Activated CD8-positive, alpha-beta memory T cell treated with anti-CD3 and anti-CD28 coated beads, Interleukin-2, amount 10 ng/mL, durations not matched to agents 7 days and 5 days (primary cell): ENCODE measurements at places on chromosomes 2 and 18. TPM values are rescaled to one million over a fixed set of nuclear protein-coding genes. Genes with fewer than 3 reads are reported as not detected.

Gene SCN9A
- total RNA-seq = not detected

Gene DLX1
- not detected for total RNA-seq

Gene LYPD6B
- not detected for total RNA-seq

Gene TFCP2L1
- total RNA-seq = 0.06 TPM

Gene APCDD1
- not detected for total RNA-seq

Gene COLEC12
- not detected for total RNA-seq

Gene AOX1
- 0.20 TPM for total RNA-seq

Gene GNLY
- 1,915 TPM for total RNA-seq

- H3K27ac ChIP-seq = peak overlapping the region; percentile 91
- peaks cover 26% of the 10 kb centered on the region for H3K4me1 ChIP-seq
- peak overlapping the region; percentile 78 for H3K4me3 ChIP-seq
- DNase-seq = peak; percentile 59
- peaks cover 1% of the 10 kb centered on the region for H3K36me3 ChIP-seq
These were observed 711 bp downstream of the SFXN5 start for GRCh38 chr2:73070643-73071359.

GRCh38 chr2:15748736-15749323, 157.2 kb downstream of the DDX1 start:
- no peaks in the 10 kb centered on the region for H3K36me3 ChIP-seq
- no peak overlapping the region for H3K27ac ChIP-seq
- H3K4me1 ChIP-seq = no peaks in the 10 kb centered on the region

- peaks cover 18% of the 10 kb centered on the region for H3K27me3 ChIP-seq
- no peak overlapping the region for H3K27ac ChIP-seq
- no peaks in the 10 kb centered on the region for H3K36me3 ChIP-seq
- H3K4me3 ChIP-seq = no peak overlapping the region
- peak; percentile 7 for DNase-seq
These were observed 16.6 kb downstream of the FHOD3 start for GRCh38 chr18:36314098-36314497.

DNA sequence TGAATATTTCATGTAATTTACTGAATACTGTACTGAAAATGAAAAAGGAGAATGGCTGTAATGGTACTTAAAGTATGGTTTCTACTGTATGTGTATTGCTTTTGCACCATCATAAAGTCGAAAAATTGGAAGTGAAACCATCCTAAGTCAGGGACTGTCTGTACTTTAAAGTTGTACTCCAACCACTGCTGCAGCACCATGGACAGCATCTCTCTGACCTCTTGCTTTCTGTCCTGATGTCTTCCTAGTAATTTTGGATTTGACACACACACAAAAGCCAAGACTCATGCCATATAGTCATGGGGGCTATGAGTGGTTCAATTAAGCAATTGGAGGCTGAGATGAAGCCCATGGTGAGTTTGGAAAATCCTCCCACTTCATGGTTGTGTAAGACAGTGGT, 256.3 kb upstream of the PKDCC start:
- H3K27me3 ChIP-seq = no peaks in the 10 kb centered on the region
- H3K4me1 ChIP-seq = no peaks in the 10 kb centered on the region
- H3K4me3 ChIP-seq = no peak overlapping the region
- no peak overlapping the region for H3K27ac ChIP-seq
- peak; percentile 49 for DNase-seq

DNA sequence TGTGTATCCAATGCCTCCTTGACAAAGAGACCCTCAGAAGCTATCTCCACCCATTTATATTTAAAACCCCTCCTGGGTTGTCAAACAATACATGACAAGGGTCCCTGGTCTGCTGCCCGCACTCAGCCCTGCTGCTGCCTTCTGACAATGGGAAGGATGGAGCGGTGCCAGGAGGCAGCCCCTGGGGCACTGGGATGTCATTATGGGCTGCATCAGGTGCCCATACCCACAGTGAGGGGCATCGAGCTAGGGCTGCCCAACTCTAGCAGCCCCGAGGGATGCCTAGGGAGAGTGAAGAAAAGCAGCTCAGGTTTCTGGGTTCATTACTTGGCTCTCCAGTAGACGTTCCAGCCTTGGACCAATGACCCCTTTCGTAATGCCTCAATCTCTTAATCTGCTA, 301.7 kb downstream of the ALK start:
- no peaks in the 10 kb centered on the region for H3K4me1 ChIP-seq
- no peaks in the 10 kb centered on the region for H3K36me3 ChIP-seq
- no peak overlapping the region for H3K4me3 ChIP-seq
- DNase-seq = no peak
- no peak overlapping the region for H3K27ac ChIP-seq

- no peaks in the 10 kb centered on the region for H3K27me3 ChIP-seq
- DNase-seq = peak; percentile 58
- H3K36me3 ChIP-seq = peaks cover 66% of the 10 kb centered on the region
- H3K4me1 ChIP-seq = peaks cover 91% of the 10 kb centered on the region
- H3K4me3 ChIP-seq = peak overlapping the region; percentile 73
These were observed 17.1 kb downstream of the ANKRD44 start for GRCh38 chr2:197293252-197294007.

GRCh38 chr2:15624903-15625302, 33.2 kb downstream of the DDX1 start:
- H3K27me3 ChIP-seq = no peaks in the 10 kb centered on the region
- H3K27ac ChIP-seq = no peak overlapping the region
- H3K4me1 ChIP-seq = peaks cover 2% of the 10 kb centered on the region
- DNase-seq = no peak

DNA sequence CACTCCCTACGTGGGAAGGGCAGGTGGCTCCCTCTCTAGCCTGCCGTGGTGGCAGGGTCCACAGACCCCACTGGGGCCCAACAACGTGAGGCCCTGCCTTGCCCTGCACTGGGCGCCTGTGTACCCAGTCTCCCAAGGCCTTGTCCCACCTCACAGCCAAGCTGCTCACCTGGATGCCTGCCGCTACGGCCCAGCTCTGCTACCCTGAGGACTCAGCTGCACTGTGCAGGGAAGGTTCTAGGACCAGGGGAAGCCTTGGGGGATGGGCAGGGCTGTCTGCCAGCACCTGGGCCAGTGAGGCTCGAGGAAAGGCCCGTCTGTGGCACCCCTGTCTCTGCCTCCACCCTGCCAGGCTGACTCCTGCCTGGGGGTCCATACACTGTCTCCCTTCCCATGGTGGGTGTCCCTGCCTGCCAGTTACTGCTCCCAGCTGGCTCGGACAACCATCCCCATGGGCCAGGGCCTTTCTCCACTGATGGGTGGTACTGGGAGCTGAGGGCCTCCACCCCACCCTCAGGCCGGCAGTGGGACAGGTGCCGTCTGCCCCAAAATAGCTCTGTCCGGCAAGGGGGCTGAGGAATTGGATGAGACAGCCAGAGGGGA, 33.2 kb downstream of the HS6ST1 start:
- H3K27ac ChIP-seq = no peak overlapping the region
- H3K36me3 ChIP-seq = no peaks in the 10 kb centered on the region
- no peak for DNase-seq
- no peak overlapping the region for H3K4me3 ChIP-seq

DNA sequence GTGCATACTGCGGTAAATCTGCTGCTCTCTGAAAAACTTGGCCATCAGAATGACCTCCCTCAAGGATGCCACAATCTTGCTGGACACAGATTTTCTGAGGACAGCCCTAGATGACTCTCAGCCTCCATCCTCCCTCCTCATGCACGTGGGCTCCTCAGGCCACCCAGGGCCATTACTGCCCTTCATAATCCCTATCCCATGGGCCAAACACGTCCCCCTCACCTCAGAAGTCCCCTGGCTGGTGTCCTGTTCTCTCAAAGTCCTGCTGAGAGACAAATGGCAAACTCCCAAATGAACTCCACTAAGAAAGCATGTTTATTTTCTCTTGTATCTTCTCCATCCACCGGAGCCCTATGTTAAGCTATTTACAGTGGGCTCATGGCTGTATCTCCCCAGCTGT, 125.7 kb downstream of the MRO start:
- no peak overlapping the region for H3K4me3 ChIP-seq
- DNase-seq = no peak
- H3K27me3 ChIP-seq = peaks cover 12% of the 10 kb centered on the region
- H3K4me1 ChIP-seq = no peaks in the 10 kb centered on the region
- no peaks in the 10 kb centered on the region for H3K36me3 ChIP-seq
- no peak overlapping the region for H3K27ac ChIP-seq

DNA sequence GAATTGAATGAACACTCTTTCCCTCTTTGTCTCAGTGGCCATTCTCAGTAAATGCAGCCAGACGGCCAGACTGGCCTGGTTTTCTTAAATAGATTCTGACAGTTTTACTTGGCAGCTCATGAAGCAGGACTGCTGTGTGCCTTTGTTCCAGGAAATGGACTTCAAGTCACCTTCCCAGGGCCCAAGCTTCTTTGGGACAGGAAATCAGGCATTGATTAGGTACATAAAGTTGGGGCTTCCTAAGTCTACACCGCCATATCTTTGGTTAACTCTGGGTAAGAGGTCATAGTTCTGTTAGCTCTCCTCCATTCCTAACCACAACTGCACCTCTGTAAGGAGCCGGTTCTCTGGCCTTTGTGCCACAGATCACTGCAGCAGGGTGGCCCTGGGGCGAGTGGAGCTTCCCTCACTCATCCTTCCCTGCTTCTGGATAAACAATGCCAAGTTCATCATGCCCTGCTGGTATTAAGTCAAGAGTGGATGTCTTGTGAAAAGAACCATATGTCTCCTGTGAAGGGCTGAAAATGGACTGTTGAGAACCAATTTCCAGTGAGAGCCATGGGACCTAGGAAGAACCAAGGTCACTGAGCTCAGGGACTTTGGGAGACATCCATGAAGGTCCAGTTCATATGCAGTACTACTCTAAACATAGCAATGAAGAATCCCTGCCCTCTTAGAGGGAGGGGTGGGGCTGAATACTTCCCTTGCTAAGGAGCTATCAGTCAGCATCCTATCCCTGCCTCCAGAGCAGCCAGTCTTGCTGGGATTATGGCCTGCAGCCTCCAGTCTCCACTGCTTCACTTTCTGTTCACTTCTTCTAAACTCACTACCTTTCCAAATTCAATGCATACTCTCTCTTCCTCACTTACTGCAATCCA, 122.6 kb upstream of the XPO1 start:
- H3K27me3 ChIP-seq = no peaks in the 10 kb centered on the region
- no peak overlapping the region for H3K27ac ChIP-seq
- DNase-seq = no peak

GRCh38 chr2:82007071-82007664, 1702.6 kb upstream of the LRRTM1 start:
- no peak for DNase-seq
- no peak overlapping the region for H3K27ac ChIP-seq
- H3K4me1 ChIP-seq = no peaks in the 10 kb centered on the region
- H3K27me3 ChIP-seq = no peaks in the 10 kb centered on the region

DNA sequence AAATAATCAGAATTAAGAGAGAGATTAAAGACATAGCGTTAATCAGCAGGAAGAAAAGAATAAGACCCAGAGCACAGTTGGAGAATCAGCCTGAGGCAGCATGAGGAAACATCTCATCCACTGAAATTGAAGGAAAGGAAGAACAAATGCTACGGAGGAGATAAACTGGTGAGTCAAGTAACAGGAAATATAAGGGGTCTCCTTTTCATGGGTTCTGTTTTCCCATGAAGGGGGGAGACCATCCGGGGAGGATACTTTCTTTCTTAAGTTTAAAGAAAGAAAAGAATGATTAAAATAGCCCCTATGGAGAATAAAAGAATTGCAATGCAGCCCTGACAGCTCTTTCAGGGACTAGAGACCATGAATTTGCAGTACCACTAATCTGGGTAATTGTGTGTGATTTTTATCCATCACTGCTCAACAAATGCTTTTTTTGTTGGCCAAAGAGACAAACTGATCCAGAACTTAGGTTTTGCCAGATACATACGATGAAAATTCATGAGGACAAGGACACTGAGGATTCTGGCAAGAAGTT, 17.7 kb downstream of the ROCK2 start:
- no peak overlapping the region for H3K4me3 ChIP-seq
- DNase-seq = no peak
- peaks cover 4% of the 10 kb centered on the region for H3K4me1 ChIP-seq
- H3K27ac ChIP-seq = no peak overlapping the region
- H3K27me3 ChIP-seq = no peaks in the 10 kb centered on the region
- H3K36me3 ChIP-seq = peaks cover 4% of the 10 kb centered on the region

DNA sequence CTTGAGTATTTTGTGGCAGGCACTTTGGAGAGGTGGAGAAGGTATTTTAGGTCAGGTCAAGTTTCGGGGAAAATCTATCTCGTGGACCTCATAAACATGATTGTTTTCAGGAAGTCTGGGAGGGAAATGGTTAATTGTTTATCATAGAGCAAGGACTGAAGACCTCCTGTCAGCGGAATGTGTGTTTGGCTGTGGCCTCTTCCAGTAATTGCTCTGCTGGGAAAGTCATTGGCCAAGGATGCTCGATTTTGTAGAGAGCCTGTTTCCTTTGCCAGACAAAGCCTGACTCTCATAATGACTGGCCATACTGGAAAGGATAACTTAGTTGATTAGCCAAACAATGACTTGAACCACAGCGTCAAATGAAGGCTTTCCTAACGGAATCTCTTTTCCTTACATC, 30.0 kb downstream of the IL1R2 start:
- H3K27me3 ChIP-seq = peaks cover 5% of the 10 kb centered on the region
- DNase-seq = no peak
- no peaks in the 10 kb centered on the region for H3K36me3 ChIP-seq
- H3K4me1 ChIP-seq = peaks cover 7% of the 10 kb centered on the region
- H3K4me3 ChIP-seq = no peak overlapping the region

DNA sequence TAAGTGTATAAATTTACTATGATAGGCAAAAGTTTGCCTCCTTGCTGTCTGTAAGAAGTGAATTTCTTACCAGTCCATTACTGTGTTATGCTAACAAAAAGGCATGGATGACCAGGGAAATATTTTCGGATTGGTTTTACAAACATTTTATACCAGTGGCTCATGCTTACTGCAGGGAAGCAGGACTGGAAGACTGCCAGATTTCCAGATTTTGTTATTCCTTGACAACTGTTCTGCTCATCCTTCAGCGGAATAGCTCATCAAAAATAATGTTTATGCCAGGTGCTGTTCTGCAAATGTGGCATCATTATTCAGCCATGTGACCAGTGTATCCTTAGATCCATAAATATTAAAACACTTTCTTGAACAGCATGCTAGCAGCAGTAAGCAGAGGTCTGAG, 40.4 kb upstream of the NETO1 start:
- no peak for DNase-seq
- no peaks in the 10 kb centered on the region for H3K36me3 ChIP-seq
- H3K4me3 ChIP-seq = no peak overlapping the region
- H3K27me3 ChIP-seq = no peaks in the 10 kb centered on the region

DNA sequence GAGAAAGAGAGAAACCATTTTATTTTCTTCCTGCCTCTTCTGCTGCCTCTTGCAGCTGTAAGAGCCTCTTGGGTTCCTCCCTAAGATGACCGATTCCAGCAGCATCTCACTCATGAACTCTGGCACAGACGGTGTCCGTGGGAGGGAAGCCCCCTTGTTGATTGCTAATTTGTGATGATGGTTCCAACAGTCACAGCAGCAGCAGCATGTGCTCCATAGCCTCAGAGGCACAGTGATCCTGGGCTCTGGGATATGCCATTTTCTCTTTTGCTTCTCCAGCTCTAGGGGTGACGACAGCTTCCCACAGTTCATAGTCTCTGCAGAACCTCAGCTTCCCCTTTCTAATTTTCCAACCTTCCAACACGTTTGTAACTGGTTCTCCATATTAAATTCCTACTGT, 324.2 kb upstream of the HS6ST1 start:
- no peak overlapping the region for H3K27ac ChIP-seq
- H3K27me3 ChIP-seq = peaks cover 17% of the 10 kb centered on the region
- no peaks in the 10 kb centered on the region for H3K4me1 ChIP-seq
- no peak for DNase-seq
- H3K4me3 ChIP-seq = no peak overlapping the region

- H3K36me3 ChIP-seq = no peaks in the 10 kb centered on the region
- no peak for DNase-seq
- no peak overlapping the region for H3K4me3 ChIP-seq
- H3K27me3 ChIP-seq = peaks cover 16% of the 10 kb centered on the region
- no peak overlapping the region for H3K27ac ChIP-seq
These were observed 20.3 kb downstream of the CHMP1B start for GRCh38 chr18:11871501-11871900.
